ENCODE measurements at places on chromosomes 6 and 20.
A peak's percentile ranks its signal among the peaks of the same experiment; 100 is the strongest.

GRCh38 chr20:62528983-62529891, 53.4 kb upstream of the GATA5 start:
- DNase-seq, result no peak

DNA sequence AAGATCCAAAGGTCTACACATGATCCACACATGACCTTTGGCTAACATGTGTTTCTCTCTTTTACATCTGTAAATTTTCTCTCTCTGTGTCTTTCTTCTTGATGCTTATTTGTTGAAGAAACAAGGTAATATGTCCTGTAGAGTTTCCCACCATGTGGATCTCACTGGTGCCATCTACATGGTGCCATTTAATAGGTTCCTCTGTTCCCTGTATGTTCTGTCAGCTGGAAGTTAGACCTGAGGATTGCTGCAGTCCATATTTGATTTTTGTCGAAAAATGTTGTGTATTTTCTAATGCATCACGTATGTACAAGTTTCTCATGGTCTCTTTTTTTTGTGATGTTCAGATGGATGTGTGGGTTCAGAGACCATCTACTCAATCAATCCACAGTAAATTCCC, 30.0 kb downstream of the FOXA2 start:
- no peak for DNase-seq

DNA sequence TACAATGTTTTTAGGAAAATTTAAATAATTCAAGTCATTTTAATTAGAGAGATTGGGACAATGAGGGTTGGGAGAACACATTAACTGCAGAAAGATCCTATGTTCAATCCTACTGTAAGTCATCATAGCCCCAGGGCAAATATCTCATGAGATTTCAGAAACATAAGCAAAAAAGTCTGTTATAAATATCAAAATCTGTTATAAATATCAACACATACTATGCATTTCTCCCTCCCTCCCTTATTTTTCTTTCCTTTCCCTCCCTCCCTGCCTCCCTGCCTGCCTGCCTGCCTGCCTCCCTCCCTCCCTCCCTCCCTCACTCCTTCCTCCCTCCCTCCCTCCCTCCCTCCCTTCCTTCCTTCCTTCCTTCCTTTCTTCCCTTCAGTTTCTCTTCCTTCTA, 267.3 kb upstream of the SASH1 start:
- DNase-seq, result no peak

DNA sequence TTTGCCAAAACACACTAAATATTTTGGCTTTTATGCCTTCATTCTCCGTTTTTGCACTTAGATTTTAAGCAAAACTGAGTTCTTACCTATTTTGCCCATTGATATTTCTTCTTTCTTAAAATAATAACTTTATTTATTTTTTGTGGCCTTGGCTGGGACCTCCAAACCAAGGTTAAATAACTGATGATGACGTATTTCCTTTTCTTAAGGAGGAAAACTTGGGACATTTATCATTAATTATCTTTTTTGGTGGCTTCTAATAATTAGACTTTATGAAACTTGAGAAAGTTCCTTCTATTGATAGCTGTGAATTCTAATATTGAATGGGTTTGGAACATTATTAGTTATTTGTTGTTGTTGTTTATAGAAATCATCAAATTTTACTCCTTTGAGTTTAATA, 154.5 kb downstream of the ADGB start:
- no peak for DNase-seq

GRCh38 chr6:29319931-29320330, 18.4 kb downstream of the OR14J1 start:
- DNase-seq, result no peak

GRCh38 chr6:13992417-13993055, 67.8 kb downstream of the RNF182 start:
- no peak for DNase-seq

- DNase-seq, result no peak
These were observed 37.1 kb downstream of the TPD52L1 start for GRCh38 chr6:125190667-125191066.

- no peak for DNase-seq
These were observed 223.7 kb downstream of the TAF4 start for GRCh38 chr20:61841966-61842365.

DNA sequence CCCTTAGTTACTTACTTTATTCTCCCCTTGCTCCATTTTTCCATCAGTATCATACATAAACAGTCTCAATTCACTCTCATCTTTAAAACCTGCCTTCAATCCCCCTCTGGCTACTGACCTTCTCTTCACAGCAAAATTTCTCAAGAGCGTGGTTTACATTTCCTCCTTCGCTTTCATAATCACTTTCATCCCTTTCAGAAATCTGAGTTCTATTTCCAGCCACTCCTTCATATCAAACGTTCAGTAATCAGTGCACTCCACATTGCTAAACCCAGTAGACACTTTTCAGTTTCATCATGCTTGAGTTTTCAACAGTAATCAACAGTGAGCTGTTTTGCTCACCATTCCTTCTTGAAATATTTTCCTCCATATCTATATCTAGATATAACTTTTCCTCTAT, 176.7 kb upstream of the HSF2 start:
- DNase-seq, result no peak

DNA sequence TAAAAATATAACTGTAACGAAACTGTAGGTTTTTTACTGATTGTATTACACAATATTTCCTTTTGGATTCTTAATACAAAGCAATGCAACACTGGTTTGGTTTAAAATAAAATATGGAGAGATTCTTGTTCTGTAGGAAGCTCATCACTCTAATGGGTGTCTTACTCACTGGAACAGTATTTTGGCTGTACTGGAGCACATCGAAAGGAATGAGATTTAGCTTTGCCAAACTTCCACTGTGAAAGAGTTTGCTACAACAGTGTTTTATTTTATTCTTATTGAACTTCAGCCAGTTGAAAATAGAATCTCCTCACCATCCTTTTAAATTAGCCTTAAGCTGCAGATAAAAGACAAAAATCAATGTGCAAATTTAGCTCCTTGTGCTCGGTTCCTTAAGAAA, 230.7 kb upstream of the QKI start:
- DNase-seq, result no peak

DNA sequence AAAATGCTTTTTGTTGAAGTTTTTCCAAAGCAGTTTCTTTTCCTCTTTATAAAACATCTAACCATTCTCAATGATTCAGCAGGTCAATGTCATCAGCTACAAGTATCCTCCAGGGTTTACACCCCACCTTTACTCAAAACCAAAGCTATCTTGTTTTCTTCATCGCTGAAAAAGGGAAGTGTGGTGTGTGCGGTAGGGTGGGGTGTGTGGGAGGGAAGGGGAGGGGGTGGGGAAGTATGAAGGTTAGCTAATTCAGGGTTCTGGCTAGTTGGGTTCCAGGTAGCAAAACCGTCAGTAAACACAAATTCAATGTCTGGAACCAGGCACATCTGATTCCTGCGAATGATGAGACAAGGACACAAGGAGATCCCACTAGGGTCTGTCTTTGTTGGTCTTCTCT, 189.6 kb downstream of the GJA10 start:
- no peak for DNase-seq

GRCh38 chr20:35329435-35330139, 37.4 kb upstream of the FAM83C start:
- peak; percentile 89 for DNase-seq

DNA sequence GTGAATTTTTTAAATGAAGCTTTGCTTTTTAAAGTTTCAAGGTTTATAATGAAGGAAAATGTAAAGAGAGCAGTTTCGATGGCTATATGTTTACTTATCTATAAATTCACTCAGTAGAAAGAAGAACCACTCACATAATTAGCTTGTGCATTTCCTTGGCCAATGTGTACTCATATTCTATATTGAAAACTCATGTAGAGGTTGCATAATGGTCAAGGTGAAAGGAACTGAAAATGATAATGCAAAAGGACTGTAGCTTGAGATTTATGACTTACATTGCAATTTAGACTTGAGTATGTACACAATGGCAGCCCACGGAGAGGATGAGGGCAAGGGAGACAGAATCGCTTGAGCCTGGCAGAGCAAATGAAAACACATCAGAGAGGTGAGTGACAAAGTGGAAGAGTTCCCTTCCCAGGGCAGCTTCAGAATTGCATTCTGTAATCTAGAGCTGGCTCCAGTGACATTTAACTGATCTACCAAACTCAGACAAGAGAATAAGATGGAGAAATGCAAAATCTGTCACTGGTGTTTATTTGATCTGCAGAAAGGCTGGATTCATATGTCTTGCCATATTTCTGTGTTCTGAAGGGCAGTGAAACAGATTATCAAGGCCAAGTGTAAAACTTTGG, 191.8 kb downstream of the TMEM200A start:
- DNase-seq, result no peak

- no peak for DNase-seq
These were observed 908.5 kb upstream of the MANEA start for GRCh38 chr6:94668876-94669275.

GRCh38 chr6:125994670-125995488, 8.5 kb downstream of the TRMT11 start:
- DNase-seq, result no peak

- no peak for DNase-seq
These were observed 36.9 kb upstream of the ID1 start for GRCh38 chr20:31568041-31568731.

- no peak for DNase-seq
These were observed 362.7 kb upstream of the IMPG1 start for GRCh38 chr6:76435174-76435573.

- DNase-seq, result peak; percentile 92
These were observed 863 bp upstream of the HMGN4 start for GRCh38 chr6:26537160-26537845.

DNA sequence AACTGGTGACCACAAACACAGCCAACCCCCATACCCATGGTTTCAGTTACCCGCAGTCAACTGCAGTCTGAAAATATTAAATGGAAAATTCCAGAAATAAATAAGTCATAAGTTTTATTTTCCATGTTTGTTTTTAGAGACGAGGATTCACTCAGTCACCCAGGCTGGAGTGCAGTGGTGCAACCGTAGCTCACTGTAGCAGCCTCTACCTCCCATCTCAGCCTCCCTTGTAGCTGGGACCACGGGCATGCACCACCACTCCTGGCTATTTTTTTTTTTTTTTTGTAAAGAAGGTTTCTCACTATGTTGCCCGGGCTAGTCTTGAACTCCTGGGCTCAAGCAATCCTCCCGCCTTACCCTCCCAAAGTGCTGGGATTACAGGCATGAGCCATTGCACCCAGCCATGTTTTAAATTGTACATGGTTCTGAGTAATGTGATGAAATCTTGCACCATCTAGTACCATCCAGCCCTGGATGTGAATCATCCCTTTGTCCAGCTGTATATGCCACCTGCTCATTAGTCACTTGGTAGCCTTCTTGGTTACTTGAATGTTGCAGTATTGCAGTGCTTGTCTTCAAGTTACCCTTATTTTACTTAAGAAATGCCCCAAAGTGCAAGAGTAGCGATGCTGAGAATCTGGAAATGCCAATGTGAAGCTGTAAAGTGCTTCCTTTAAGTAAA, 14.5 kb downstream of the CSNK2A1 start:
- DNase-seq, result peak; percentile 60

- no peak for DNase-seq
These were observed 24.3 kb upstream of the HLA-DRB5 start for GRCh38 chr6:32554116-32554965.

GRCh38 chr6:35318196-35319171, 20.9 kb downstream of the DEF6 start:
- DNase-seq, result peak; percentile 21
